NB4 (cell line): ENCODE measurements at places on chromosomes 2 and 18.

- DNase-seq, result no peak
These were observed 326.9 kb downstream of the LPIN1 start for GRCh38 chr2:12073217-12073852.

DNA sequence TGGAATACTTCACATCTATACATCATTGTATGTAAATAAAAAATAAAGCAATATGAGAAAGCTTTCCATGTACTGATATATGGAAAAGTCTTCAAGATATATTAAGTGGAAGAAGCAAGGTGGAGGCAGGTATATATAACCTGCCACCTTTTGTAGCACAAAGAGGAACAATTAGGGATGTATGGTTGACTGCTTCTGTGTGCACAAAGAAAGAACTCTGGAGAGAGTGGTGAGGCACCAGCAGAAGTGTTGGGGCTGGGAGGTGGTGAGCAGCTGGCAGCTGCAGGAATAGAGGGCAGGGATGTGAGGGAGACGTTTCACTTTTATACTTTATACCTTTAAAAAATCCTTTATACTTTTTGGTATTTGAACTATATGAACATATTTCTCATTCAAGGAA lies 26.1 kb downstream of the KIF5C start:
- DNase-seq, result no peak

- DNase-seq, result no peak
These were observed 484.8 kb upstream of the NETO1 start for GRCh38 chr18:73352546-73352945.

GRCh38 chr2:204870053-204870452 lies 324.8 kb downstream of the PARD3B start:
- no peak for DNase-seq

- no peak for DNase-seq
These were observed 94.1 kb downstream of the AAK1 start for GRCh38 chr2:69549421-69549820.

DNA sequence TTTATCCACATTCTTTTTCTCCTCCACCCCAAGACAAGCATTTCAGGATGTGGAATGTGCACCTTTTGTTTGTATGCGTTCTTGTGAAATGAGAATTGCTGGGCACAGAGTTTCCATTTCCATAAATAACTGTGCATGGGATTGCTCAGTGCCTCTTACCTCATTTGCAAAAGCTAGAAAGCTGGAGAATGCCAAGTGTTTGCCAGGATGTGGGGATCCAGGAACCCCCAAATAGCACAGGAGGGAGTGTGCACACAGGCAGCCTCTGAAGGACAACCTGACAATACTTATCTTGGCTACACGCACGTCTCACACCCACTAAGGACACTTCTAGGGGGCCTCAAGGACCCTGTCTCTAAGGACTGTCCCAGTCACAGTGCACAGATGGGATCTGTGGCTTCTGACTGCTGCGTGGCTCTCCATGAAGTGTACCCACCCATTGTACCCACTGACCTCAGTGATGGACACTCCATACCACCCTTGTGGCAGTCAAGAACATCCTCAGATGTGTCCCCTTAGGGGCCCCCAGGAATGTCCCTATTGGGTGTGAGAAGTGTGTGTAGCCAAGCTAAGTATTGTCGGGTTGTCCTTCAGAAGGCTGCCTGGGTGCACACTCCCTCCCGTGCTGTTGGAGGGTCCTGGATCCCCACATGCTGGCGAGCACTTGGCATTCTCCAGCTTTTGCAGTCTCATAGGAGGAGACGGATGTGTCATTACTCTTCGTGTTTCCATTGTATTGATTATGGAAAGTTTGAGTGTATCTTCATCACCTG lies 38.4 kb downstream of the CAPN13 start:
- no peak for DNase-seq

DNA sequence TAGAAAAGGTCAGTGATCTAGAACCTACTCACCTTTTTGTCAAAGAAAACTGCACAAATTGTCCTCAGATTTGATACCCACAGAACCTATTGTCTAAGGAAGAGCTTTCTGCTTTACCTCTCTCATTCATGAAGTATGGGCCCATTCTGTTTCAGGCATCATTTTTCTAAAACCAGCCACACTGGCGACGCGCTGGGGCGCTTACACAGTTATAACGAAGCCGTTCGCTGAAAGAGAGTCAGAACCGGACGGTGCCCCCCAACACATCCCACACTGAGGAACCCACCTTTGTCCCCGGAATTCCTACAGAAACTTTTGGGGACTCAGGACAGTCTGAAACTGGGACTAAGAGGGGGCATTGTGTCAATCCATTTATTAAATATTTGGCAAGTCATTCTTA lies 206.3 kb upstream of the HAAO start:
- no peak for DNase-seq

DNA sequence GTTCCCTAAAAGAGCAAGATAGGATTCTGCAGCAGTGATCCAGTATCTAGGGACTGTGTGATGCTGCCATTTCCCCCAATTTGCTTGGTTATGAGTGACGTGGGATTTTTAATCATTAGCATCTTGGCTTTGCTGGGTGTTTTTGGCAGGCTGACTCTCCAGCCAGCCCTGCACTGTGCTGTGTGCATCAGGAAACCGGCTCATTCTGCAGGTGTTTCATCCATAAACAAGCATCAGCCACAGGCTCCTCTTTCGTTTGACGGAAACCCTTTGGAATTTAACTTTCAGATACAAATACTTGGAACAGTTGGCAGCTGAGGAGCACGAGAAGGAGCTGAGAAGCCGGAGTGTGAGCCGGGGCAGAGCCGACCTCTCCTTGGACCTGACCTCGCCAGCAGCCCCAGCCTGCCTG lies 135.9 kb downstream of the TPGS2 start:
- no peak for DNase-seq

DNA sequence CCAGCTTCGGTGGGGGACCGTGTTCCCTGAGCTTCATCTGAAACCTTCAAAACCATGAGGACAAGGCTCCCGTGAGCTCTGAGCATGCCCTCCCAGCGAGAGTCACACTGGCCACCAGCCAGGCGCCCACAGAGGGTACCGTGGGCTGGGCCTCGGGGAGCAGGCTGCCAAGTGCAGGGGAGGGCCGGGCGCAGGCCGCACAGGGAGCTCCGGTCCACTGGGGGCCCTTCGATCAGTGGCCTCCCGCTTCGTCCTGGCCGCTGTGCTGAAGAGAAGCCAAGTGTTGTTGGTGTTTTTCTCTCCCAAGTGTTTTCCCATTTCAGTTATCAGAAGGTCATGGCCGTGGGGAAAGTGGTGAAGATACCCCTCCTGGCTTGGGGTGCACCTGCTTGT lies 144.4 kb downstream of the PTGR3 start:
- DNase-seq, result no peak
